ENCODE measurements at places on chromosomes 4 and X.

DNA sequence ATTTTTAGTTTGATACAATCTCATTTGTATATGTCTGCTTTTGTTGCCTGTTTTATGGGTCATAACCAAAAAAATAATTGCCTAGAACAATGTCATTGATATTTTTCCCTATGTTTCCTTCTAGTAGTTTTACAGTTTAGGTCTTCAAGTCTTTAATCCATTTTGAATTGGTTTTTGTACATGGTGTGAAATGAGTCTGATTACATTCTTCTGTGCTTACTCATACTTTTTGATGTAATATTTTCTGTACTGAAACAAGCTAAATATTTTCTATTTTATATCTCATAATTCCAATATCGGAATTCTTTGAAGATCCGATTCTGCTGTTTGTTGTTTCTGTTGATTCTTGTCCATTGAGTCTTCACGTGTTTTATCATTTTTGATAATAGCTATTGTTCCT lies 10.6 kb downstream of the TMEM156 start:
- DNase-seq, result no peak

DNA sequence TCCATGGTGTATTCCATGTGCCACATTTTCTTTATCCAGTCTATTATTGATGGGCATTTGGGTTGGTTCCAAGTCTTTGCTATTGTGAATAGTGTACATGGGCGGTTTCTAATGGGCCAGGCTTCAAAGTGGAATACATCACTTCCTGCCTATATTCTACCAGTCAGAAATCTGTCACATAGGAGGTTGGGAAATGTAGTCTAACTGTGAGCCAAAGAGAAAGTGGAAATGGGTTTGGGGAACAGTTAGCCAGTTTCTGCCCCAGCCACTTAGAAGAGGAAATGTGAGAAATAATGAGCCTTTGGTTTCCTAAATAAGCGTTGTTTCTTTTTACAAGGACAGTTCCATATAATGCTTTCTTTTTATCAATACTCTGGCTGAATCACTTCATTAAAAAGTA lies 85.1 kb upstream of the AP1S2 start:
- no peak for DNase-seq

GRCh38 chrX:21766101-21766500 lies 8.2 kb upstream of the SMPX start:
- DNase-seq, result no peak

GRCh38 chrX:31007321-31007720 lies 64.5 kb downstream of the FTHL17 start:
- peak; percentile 2 for DNase-seq

DNA sequence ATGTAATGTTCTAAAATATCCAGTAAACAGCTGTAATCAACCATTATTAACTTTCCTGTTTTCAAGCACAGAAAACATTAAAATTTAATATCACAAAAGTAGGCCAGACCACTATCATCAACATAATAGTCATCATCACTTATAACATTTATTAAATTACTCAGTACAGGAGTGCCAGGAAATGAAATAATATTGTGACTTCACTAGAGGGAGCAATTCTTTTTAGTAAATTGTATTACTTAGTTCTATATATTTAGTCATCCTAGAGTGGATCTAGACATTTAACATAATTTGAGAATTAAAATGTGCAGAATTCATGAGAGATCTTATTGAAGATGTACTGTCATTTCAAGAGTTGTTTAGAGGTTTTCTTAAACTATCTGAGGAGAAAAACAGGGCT lies 33.6 kb downstream of the PITX2 start:
- DNase-seq, result no peak

- no peak for DNase-seq
These were observed 218.9 kb downstream of the HS3ST1 start for GRCh38 chr4:11209826-11210225.

DNA sequence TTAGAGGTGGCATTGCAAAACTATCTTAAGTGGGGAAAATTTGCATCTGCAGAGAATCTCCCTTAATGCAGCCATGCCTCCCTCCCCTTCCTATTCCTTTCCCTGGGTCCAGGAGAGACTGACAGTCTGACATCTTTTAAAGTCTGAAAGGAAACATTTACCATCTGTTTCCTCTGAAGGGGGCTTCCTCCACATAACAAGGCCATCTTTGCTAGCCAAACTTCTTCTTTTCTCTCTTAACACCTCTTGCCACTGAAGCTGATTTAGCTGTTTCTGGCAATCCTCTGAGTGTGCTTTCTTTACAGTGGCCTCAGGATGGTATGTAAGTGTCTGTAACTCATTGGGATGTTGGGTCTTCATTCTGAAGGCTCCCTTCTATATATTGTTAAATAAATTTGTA lies 34.6 kb upstream of the AADAT start:
- no peak for DNase-seq

DNA sequence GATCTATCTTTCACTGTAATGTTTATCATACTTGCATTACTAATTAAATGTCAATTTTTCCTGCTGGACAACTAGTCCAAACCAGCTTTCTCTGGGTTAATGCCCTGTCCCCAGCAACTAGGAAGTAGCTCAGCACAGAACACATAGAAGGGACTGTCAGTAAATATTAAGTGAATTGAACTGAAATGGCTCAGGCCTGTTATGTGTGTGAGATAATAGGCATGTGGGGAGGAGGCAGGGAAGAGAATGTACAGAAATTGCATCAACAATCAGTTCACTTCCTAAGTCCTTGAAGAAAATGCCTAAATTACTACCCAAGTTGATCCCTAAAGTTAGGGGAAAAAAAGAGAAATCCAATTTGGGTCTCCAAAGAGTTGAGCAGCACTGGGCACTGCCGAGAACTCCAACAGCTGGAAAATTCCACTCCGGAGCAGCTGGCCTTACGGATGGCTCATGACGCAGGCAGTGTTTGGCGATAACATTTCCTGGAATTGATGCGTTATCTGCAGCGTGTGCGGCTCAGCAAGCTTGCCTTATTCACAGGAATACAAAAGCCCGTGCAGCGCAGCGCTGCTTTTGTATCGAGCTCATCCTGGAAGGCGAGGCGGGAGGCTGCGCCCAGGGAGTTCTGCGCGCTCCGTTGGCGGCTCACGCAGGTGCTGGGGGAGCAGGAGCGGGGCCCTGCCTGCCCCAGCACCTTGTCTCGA lies 297.3 kb upstream of the LCORL start:
- DNase-seq, result no peak

- no peak for DNase-seq
These were observed 91.4 kb downstream of the HS3ST1 start for GRCh38 chr4:11337287-11337686.

DNA sequence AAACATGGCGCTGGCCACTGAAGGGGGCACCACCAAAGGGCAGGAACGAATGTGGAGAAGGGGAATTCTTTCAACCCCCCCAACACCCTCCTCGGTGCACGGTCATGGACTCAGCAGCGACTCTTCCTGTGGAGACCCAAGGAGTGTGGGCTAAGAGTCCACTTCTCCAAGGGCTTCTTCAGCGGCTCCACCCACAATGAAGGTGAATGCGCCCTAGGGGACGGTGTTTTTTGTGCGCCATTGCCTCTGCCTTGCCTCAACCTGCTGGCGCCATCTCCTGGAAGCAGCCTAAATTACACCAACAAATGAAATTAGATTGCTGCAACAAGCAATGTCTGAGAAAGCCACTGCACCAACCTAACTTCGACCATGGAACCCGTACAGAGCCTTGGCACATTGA lies 169.2 kb upstream of the MAGEB18 start:
- no peak for DNase-seq

- DNase-seq, result no peak
These were observed 32.1 kb downstream of the CCKAR start for GRCh38 chr4:26458157-26458561.

GRCh38 chr4:70538869-70539268 lies 20.5 kb downstream of the AMTN start:
- DNase-seq, result no peak

DNA sequence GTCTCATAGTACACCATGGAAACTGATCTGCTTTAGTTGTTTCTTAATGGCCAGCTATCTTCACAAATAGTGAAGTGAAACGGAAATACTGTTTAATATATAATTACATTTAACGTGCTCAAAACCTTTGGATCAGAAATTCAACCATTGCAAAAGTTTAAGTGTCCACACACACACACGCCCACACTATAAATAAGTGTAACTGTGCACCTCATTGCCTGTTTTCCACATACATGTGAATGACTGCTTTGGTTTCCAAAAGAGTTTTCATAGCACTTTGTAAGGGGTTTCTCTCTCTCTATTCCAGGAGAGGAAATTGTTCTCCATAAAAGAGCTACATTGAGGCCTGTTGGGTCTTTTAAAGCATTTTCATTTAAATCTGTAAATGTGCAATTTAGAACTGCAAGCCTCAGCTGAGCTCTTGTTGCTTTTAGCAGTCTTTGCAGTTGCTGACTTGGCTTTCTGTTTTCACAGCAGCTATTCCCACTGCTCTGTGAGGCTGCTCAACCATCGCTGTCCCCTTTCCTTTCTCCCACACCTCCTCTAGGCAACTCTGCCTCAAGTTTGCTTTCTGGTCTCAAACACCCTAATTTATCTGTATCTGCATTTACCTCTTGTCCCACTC lies 94.5 kb downstream of the RAPGEF2 start:
- DNase-seq, result no peak

DNA sequence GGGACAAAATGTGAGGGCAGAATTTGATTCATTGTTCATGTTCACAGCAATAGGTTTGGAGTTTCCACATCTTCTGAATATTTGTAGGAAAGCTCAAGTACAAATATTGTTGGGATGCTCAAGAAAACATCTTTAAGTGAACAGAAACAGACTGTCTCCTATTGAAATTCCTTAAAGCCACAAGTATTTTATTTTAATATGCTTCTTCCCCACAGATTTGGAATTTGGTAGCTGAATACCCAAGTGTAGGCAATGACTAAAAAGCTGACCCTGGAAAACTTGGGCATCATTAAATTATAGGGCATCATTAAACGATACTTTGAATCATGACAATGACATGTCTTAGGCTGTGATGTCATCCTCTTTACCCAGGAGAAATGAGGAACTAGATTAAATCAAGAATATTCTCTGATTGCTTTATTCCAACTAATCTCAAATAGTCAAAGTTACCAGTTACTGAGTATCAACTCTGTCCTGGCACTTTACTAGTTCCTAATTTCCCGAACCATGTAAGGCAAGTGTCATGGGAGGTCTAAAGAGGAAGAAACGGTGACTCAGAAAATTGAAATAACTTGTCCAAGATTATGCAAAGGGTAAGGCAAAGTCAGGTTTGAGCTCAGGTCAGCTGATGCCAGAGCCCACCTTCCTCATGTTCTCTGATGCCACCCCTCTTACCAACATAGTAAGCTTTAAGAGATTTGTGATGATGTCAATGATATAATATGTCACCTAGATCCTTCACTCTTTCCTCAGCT lies 223.1 kb upstream of the LEF1 start:
- no peak for DNase-seq

- no peak for DNase-seq
These were observed 11.6 kb downstream of the PGRMC1 start for GRCh38 chrX:119247702-119248101.

DNA sequence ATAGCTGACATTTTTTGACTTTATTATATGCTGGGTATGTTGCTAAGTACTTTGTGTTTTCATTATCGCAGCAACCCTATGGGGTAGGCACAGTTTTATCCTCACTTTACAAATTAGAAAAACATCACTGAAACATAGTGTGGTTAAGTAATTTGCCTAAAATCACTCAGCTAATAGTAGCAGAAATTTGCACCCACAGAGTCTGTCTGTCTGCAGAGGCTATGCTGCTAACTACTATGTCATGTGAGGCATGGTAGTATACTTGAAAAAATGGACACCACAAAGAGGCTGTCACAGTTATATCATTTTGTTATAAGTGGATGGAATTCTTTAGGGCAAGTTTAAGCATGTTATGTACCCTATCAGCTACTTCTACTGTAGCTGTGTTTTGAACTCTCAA lies 69.0 kb downstream of the STAG2 start:
- DNase-seq, result no peak

GRCh38 chrX:44451056-44451455 lies 91.6 kb downstream of the FUNDC1 start:
- DNase-seq, result no peak

GRCh38 chrX:8714164-8714563 lies 17.8 kb downstream of the ANOS1 start:
- DNase-seq, result no peak

- peak; percentile 74 for DNase-seq
These were observed 34.1 kb downstream of the ANXA3 start for GRCh38 chr4:78585633-78586032.

- no peak for DNase-seq
These were observed 413.4 kb downstream of the UBE2NL start for GRCh38 chrX:144297221-144297620.

- peak; percentile 67 for DNase-seq
These were observed 32.2 kb upstream of the XPNPEP2 start for GRCh38 chrX:129706400-129707072.

- DNase-seq, result no peak
These were observed 746 bp downstream of the TCEAL7 start for GRCh38 chrX:103330681-103331288.

DNA sequence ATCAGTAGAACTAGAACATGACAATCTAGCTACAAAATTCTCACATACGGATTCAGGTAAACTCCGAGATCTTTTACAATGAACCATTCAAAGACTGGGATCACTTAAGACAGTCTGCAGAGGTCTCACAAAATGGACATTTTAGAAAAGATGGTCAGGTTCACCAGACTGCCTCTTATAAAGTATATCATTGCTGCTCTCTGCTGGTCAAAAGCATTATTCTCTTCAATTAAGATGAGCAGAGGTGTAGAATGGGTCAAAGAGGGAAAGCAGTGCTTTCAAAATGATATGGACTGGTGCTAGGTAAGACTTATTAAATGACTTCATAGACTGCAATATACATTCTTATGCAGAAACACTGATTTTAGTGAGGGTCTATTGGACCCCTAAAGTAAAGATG lies 434.7 kb downstream of the PACRGL start:
- DNase-seq, result no peak

GRCh38 chr4:53705151-53705764 lies 114.0 kb upstream of the LNX1 start:
- DNase-seq, result no peak

- DNase-seq, result no peak
These were observed 95.2 kb downstream of the MANBA start for GRCh38 chr4:102665527-102665926.

- DNase-seq, result no peak
These were observed 351.5 kb upstream of the MAD2L1 start for GRCh38 chr4:120418146-120418545.

DNA sequence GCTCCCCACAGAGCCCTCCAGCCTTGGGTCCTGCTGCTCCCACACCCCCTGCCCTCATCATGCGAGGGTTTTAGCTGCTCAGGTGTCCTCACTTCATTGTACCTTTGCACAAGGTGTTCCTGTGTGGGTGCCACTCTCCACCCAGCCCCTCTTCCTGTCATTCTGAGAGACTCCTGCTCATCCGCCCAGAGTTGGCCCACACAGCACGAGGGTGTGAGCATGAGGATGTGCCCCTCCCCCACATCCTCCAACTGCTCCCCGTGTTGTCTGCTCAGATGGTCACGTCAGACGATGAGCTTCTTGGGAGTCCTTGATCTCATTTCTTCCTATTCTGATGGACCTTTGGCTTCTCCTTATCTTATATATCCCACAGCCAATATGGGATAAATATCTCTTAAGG lies 53.2 kb downstream of the HTT-AS start:
- no peak for DNase-seq

GRCh38 chrX:42839632-42840031 lies 61.7 kb upstream of the PPP1R2C start:
- no peak for DNase-seq

Measured in MG63 (cell line).